ENCODE measurements at places on chromosomes 1 and 21.

- DNase-seq, result no peak
These were observed 80.8 kb downstream of the SLC45A1 start for GRCh38 chr1:8398677-8399076.

DNA sequence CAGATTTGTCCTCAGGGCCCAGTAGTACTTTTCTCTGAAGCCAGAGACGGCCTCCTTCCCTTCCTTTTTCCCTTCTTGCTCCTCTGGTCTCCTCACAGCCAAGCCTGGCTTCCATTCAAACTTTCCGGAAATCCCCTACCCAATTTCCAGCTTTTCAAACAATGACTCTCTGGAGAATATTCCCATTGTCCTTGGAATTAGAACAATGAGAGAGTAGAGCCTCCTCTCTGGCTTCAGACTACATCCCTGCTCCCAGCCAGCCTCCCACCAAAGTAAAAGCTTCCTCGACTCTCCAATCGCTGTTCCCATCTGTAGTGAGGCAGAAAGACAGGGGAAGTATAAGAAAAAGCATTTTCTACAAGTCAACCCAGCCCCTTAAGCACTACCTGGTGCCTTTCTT lies 77.7 kb upstream of the SOX13 start:
- DNase-seq, result no peak

DNA sequence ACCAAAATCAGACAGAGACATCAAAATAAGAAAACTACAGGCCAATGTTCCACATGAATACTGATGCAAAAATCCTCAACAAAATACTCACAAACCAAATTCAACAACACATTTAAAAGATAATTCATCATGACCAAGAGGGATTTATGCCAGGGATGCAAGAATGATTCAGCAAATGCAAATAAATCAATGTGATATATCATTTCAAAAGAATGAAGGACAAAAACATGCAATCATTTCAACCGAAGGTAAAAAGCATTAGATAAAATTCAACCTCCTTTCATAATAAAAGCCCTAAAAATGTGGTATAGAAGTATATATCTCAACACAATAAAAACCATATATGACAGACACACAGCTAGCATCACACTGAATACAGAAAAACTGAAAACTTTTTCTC lies 81.5 kb upstream of the LYPLAL1 start:
- DNase-seq, result peak; percentile 79

DNA sequence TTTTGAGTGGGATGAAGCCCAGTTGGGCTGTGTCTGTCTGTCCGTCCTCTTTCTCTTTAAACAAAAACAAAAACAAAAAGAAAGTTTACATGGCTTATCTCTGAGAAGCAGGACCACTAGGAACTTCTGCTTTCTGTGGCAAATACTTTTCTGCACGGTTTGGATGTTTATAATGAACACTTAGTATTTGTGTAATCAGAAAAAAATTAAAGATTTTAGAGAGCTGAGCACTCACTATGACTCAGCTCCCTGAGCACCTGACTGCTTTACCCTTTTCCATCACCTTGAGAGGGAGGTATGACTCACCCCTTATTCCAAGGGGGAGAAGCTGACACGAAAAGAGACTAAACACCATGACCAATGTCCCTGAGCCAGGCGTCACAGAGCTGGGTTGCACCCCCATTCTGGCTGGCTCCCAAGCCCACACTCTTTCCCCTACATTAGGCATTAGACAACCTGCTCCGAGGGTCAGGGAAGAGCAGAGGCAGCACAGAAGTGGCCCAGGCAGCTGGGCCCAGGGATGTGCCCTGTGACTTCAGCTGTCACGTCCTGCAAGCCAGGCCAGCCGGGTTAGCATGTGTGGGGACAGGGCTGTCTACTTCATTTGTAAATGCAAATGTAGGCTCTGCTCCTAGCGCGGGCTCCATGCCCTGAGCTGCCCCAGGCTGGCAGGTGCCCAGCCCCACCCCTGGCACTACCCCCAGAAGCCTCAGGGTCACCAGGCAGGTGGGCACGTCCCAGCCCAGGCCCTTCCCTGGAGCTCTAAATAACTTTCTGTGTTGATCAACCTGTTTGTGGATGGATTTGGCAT lies 30.4 kb downstream of the RAP1GAP start:
- peak; percentile 7 for DNase-seq

GRCh38 chr1:38115682-38116202 lies 69.1 kb upstream of the POU3F1 start:
- DNase-seq, result no peak

- DNase-seq, result no peak
These were observed 572.7 kb downstream of the NPHP4 start for GRCh38 chr1:5419501-5419900.

GRCh38 chr1:182761396-182762395 lies 27.9 kb upstream of the NPL start:
- no peak for DNase-seq

DNA sequence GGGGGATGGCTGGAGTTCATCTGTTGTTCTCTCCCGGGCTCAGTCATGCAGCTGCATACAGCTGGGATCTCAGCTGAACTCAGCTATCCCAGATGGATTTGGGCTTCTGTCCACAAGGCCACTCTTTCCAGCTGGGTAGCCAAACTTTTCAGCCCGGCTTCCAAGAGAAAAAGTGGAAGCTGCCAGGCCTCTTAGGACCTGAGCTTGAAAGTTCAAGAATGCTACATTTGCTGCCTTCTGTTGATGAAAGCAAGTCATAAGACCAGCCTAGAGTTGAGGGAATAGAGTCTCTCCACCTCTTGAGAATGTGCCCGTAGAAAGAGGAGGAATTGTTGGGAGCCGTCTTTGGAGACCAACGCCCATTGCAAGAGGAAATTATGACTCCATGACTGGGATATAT lies 95.3 kb downstream of the C1orf21 start:
- DNase-seq, result no peak

- DNase-seq, result peak; percentile 69
These were observed 41.5 kb upstream of the BCAR3 start for GRCh38 chr1:93723110-93723509.

DNA sequence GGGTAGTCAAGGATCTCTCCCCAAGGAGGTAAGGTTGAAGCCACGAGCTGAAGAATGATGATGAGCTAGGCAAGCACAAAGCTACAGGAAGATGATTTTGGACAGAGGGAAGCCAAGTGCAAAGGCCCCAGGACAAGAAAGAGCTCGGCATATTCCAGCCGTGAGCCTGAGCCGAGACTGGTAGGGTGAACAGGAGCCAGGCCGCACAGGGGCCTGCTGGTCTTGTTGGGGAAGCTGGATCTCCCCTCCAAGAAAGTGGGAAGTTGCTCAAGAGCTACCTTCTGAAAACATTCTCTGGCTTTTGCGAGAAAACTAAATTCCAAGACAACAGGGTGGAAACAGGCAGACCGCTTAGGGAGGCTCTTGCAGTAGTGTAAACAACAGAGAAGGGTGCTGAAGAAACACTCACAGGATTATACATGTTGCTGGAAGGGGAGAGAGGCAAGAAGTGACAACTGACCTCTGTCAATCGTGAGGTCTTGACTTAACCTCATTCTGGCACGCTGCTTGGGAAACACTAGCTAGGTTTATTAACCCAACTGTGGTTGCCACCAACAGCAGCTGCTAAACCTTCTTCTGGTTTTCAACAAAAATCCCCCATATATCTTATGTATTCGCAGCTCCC lies 625.2 kb downstream of the SMYD3 start:
- no peak for DNase-seq

- peak; percentile 64 for DNase-seq
These were observed 55.8 kb upstream of the SELENON start for GRCh38 chr1:25744140-25744581.

GRCh38 chr1:9066945-9067807 lies 2.3 kb downstream of the SLC2A5 start:
- peak; percentile 91 for DNase-seq

DNA sequence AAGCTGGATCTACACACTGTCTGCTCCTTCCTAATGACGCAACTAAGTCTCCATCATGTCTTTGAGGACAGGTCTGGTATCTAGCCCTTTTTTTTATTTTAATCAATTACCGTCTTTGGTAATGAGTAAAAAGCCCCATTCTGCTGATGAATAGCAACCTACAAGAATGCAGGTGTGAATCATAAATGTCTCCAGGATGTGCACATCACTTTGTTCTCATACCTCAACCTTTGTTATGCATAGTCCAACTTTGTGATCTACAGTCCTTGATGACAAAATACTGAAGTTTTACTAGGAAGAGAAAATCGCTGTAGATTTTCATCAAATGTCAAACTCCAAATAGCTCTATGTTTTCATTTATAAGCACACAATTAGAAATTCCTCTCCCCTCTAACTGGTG lies 39.3 kb downstream of the PLPPR5 start:
- DNase-seq, result no peak

DNA sequence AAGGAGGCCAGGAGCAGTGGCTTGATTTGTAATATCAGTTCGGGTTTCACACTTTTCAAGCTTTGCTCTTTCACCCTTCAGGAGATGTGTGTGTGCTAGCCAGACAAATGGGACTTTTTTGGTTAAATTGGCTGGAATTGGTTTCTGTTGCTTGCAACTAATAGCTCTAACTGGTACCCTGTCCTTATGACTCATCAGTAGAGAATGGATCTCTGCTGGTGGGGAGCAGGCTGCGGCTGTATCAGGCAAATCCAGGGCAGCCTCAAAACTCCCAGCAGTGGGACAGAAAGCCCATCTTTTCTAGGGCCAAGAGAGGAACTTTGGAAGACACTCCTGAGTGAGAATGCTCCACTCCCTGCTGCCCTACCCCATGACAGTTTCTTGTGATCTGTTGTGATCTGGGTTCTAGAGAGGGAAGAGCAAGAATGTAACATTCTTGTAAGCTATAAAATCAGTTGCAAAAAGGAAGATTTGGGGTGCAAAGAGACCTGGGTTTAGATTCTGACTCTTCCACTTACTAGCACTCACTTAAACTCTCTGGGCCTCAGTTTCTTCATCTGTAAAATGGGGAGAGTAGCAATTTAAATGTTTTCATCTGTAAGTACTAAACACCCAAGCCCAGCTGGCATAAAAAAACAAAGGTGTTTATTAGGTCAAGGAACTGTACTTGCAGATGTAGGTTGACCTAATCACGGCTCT lies 257.0 kb upstream of the TMEM51 start:
- peak; percentile 58 for DNase-seq

DNA sequence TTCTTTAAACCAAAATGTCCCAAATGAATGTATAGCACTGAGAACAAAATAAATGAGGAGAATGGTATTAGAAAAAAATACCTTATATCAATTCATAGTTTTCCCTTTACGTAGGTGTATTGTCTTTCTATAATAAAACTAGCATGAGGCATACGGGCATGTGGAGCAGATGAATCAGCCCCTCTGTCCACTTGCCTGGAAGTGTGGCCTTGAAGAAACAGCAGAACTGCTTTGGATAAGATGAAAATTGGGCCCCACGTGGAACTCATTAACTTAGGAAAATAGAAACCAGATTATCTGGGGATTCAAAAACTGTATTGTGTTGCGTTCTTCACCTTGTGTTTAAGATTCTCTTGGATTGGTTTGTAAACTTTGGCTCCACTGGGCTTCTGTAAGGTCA lies 356.8 kb upstream of the B3GALT2 start:
- DNase-seq, result peak; percentile 32

DNA sequence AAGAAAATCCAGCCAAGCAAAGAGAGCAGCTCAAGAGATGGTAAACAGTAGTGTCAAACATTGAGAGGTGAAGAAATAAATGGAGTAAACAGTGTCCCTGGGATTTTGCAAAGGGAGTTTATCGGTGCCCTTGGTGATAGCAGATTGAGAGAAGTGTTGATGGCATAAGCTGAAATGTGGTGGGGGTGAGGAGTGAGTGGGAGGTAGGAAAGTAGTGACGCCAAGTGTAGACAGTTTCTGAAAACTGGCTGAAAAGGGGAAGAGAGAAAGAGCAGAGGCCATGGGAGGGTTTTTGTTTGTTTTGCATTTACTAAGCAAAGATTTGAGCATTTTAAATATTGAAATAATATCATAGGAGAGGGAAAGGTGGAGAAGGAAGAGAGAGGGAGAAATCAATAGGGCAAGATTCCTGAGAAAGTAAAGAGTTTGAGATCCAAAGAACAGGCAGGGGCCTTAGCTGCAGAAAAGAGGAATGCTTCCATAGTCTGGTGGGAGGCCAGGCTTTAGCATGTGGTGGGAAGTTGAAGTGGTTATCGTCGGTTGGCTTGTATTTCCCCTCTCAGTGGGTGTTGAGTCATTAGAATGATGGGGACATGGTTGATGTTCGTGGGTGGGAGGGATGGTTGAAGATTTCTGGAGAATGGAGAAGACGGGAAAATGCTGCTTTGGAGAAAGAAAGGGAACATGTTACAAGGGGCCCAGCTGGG lies 26.8 kb upstream of the RASAL2 start:
- DNase-seq, result no peak

DNA sequence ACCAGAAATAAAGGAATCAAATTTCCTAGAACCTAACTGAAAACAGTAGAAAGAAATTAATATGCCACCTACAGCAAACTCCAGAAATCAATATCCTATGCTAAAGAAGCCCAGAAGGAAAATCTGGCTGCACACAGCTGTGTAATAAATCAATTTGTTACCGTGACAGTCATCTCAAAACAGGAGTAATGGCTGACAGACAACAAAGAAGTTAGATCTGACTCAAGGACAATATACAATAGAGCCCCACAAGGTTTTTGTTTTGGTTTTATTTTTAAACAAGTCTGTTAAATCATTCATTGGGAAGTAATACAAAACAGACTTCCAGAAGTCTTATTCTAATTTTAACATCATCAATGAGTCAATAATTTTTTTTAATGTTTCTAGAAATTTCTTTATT lies 168.4 kb downstream of the RERE start:
- no peak for DNase-seq

DNA sequence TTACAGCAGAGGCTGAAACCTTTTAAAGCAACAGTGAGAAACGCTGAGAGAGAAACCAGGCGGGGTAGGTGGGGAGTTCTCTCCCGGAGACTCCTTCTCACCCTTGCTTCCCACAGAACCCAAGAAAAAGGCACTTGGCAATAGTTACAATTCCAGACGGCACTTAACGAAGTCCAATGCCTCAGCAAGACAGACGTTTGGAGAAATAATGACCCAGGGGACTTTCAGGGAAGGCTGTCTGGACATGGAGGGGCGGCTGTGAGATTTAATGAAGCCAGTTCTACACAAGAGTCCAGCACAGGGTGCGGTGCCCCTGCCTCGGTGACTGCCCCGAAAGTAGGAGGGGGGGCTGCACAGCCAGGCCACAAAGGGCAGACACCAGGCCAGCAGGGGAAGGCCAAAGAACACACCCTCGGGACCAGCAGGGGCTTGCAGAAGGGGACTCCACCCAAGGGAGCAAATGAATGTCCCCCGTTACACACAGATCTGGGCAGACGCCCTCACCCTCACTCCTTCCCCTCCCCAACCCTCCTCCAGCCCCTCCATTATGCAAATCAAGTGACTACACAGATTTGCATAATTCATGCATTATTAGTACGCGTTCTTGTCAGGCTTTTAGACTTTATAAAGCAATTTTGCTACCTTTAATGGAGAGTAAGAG lies 26.3 kb downstream of the KCNN3 start:
- no peak for DNase-seq

DNA sequence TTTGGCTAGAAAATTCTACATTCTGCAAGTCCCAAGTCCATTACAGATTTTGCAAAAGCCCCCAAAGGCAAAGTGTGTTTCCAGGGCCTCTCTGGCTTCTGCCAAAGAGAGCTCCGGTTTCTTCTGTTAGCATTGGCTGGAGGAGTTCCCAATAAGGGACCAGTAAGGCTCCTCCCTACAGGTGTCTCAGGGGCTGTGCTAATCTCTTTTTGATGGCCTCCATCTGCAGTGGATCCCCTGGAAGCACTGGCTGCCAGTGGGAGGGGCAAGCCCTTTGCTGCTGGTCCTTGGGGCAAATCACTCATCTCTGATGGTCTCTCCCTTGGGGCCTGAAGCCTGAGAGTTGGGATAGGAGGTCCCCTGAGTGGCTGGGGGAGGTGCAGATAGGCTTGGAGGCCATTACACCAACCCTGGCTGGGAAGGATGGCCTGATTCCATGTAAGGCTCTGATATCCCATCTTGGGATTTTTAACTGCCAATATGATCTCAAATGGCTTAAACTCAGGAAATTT lies 89.1 kb upstream of the USP24 start:
- no peak for DNase-seq

All from fibroblast of skin of scalp (primary cell).